ENCODE measurements at places on chromosomes 16 and 17.

GRCh38 chr16:56966093-56966475 lies 4.3 kb downstream of the CETP start:
- H3K27me3 ChIP-seq = no peaks in the 10 kb centered on the region
- no peaks in the 10 kb centered on the region for H3K36me3 ChIP-seq
- DNase-seq = no peak
- no peaks in the 10 kb centered on the region for H3K4me1 ChIP-seq
- no peak overlapping the region for H3K4me3 ChIP-seq

DNA sequence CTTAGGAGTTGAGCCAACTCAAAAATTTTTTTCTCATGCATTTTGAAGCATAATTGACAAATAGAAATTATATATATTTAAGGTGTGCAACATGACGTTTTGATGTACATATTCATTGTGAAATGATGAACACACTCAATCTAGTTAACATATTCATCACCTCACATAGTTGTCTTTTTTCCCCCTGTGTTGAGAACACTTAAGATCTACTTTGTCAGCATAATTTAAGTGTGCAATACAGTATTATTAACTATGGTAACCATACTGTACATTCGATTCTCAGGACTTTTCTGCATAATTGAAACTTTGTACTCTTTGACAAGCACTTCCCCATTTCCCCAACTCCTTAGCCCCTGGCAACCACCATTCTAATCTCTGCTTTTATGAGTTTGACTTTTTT lies 192.2 kb upstream of the ZKSCAN2 start:
- no peak overlapping the region for H3K27ac ChIP-seq
- no peaks in the 10 kb centered on the region for H3K4me1 ChIP-seq
- H3K36me3 ChIP-seq = no peaks in the 10 kb centered on the region
- no peak overlapping the region for H3K4me3 ChIP-seq
- no peak for DNase-seq

GRCh38 chr16:88569614-88569984 lies 604 bp upstream of the ZC3H18 start:
- H3K27ac ChIP-seq = no peak overlapping the region
- H3K4me1 ChIP-seq = peaks cover 2% of the 10 kb centered on the region
- no peaks in the 10 kb centered on the region for H3K36me3 ChIP-seq
- H3K27me3 ChIP-seq = no peaks in the 10 kb centered on the region
- DNase-seq = no peak
- H3K4me3 ChIP-seq = peak overlapping the region; percentile 73

- no peaks in the 10 kb centered on the region for H3K4me1 ChIP-seq
- H3K27me3 ChIP-seq = no peaks in the 10 kb centered on the region
- no peak overlapping the region for H3K27ac ChIP-seq
- no peaks in the 10 kb centered on the region for H3K36me3 ChIP-seq
- no peak for DNase-seq
- H3K4me3 ChIP-seq = no peak overlapping the region
Measured at GRCh38 chr16:66444049-66444481, 17.0 kb downstream of the BEAN1 start.

DNA sequence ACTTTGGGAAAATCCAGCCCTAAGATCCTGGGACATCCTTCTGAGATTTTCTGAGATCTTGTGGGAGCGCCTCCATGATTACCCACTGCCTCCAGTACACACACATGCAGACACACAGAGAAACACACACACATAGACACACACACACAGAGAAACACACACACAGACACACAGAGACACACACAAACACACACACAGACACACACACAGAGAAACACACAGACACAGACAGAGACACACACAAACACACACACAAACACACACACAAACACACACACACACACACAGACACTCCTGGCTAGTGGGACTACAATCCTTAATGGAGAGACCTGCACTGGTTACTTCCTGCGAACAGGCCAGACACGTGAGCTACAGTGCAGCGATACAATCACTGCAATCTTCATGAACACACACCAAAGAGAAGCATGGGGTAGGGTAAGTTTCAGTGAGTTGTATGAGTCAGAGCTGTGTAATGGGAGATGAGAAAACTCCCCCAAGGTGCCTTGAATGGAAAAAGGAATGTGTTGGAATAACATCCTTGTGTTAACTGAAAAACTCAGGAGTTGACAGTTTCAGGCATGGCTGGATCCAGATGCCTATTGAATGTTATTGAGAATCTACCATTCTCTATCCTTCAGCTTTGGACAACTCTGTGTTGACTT lies 79.5 kb downstream of the SLC6A2 start:
- no peak overlapping the region for H3K27ac ChIP-seq
- no peak for DNase-seq
- H3K4me3 ChIP-seq = no peak overlapping the region

Data from iPS DF 6.9 (cell line).